ENCODE measurements at places on chromosomes 11 and 22.

DNA sequence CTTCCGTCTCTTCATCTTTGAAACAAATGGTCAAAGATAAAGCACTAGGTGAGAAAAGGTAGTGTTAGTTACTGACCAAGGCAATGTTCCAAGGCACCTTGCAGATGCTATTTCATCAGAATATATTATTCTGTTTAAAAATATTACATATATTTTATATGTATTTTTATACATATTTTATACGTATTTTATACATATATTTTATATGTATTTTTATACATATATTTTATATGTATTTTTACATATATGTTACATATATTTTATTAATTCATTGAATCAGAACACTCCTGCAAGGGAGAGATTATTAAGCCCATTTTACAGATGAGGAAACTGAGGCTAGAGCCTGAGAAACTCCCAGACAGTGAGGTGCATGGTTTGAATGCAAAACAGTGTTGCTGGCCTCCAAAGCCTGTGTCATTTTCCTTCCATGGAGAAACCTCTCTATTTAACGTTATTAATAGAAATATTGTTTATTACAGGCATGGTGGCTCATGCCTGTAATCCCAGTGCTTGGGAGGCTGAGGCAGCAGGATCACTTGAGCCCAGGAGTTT, 120.6 kb upstream of the CD82 start:
- no peak for DNase-seq

DNA sequence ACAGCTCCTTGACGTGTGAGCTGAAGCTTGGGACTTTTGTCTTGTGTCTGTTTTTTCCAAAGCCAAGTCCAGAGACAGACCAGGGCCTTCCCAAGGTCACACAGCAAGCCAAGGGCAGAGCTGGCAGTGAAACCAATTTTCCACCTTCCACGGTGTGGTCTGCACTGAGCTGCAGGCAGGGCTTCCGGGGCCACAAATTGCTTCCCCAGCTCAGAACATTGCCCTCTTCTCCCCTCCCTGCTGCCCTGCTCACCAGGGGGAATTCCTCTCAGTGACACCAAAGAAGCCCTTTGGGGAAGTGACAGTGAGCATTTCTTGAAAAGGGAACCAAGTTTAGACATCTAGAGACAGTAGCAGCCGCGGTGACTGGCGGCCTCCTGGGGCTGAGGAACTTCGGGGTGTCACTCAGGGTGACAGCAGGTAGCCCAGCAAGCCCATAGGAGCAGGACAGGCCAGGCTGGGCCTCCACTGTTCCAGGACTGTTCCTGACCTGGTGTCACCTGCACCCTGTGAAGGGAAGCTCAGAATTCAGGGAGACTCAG, 9.2 kb downstream of the FXYD2 start:
- peak; percentile 88 for DNase-seq

- no peak for DNase-seq
These were observed 191.9 kb downstream of the CEP164 start for GRCh38 chr11:117519590-117519989.

DNA sequence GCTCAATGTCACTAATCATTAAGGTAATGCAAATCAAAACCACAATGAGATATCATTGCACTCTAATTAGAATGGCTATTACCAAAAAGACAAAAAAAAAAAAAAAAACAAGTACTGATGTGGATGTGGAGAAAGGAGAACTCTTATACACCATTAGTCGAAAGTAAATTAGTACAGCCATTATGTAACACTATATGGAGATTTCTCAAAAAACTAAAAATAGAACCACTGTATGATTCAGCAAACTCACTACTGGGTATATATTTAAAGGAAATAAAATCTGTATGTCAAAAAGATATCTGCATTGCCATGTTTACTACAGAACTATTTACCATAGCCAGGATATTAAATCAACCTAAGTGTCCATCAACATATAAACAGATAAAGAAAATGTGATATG, 265.4 kb upstream of the ARHGAP20 start:
- no peak for DNase-seq

DNA sequence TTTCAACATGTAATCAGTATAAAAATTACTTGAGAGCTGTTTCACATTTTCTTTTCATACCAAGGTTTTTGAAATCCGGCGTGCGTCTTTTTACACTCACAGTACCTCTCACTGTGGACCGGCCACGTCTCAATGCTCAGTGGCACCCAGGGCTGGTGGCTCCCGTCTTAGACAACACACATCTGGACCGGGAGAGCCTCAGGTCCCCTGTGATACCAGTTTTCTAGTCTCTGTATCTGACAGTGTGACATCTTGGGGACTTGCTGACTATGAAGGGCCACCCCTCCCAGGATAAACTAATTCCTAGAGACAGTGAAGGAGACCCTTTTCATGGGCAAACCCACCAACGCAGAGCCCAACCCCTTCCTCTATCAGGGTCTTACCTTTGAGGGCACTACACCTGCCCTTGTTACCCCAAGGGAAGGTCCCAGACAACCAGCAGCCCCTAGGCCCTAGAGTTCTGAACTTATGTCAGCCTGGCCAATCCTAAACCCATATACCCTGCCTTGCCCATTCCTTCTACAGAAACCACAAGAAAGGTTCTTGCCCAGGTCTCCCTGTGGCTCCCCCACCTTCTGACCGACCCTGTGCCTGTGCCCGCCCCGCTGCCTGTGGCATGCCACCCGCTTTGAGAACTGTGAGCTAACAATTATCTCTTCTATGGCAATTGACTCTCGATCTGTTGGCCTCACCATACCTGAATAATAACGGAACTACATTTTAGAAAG, 6.1 kb upstream of the ASCL2 start:
- no peak for DNase-seq

DNA sequence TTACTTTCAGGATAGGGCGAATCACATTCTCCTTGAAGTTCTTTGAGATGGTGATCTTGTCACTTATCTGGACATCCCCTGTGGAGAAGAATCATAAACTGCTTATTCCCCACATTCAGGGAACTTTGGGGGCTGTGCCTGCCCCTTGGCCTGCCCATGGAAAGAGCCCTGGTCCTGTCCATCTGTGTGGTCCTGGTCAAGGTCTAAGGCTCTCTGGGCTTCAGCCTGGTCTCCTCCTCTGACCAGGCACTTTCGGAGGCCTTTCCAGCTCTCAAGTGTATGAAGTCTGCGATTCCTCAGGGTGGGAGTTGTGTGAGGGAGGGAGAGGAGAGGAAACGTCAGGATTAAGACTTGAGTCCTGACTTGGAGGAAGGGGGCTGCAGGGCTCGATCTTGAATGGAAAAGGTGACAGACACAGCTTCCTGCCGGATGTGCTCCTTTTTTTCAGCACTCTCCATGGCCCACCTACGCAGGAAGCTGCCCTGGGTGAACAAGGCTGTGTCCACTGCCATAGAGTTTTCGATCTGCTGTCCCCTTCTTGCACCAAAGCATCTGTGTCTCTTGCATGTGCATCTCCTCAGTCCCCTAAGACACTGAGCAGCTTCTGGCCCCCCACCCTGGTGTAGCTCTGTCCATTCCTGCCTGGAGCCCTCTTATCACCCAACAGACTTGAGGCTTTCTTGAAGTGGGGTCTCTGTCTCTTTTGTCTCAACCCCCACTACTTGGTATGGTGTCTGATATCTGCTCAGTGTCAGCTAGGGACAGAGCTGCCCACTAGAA, 50.8 kb upstream of the PHOX2A start:
- no peak for DNase-seq

- DNase-seq: peak; percentile 78
These were observed at the start of the genes POLR2L and TSPAN4 for GRCh38 chr11:842370-843002. Gene POLR2L (minus strand): TSS chr11:842529. CDS start chr11:842508, 21 bp downstream. Gene TSPAN4 (plus strand): TSS chr11:842852. CDS start chr11:850305, 7,453 bp downstream.

- DNase-seq: no peak
These were observed 14.8 kb downstream of the TMEM216 start for GRCh38 chr11:61406991-61407728.

DNA sequence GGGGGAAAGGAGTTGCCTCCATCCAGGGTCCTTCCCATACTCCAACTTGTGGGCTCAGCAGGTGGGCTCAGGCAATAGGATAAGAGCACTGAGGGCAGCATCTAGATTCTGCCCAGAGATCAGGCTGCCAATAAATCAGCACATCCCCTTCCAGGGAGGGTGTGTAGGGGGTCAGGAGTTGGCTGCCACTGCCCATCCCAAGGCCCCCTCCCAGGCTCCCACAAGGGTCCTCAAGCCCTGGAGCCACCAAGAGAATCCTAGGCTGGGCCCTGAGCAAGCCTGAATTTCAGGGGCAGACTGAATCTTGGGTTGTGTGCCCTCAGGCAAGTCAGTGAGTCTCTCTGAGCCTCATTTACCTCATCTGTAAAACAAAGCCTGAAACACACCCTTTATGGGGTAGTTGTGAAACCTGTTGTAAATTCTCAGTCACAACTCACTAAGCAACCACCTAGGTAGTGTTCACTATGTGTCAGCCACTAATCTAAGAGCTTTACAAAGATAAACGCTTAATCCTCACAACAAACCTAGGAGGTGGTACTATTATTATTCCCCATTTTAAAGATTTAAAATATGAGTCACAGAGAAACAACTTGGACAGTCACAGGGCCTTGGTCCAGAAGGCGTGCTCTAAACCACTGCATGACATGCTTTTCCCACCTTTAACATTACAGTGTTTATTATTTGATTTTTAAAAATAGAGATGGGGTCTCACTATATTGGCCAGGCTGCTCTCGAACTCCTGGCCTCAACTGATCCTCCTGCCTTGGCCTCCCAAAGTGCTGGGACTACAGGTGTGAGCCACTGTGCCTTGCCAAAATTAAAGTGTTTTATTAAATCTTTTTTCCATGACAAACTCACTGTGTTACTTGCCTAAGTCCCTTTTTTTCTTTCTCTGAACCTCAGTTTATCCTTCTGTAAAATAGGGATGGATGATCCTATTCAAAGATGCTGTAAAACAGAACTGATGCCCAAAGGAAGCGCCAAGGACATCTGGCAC, 36.2 kb downstream of the LMO1 start:
- DNase-seq: no peak

DNA sequence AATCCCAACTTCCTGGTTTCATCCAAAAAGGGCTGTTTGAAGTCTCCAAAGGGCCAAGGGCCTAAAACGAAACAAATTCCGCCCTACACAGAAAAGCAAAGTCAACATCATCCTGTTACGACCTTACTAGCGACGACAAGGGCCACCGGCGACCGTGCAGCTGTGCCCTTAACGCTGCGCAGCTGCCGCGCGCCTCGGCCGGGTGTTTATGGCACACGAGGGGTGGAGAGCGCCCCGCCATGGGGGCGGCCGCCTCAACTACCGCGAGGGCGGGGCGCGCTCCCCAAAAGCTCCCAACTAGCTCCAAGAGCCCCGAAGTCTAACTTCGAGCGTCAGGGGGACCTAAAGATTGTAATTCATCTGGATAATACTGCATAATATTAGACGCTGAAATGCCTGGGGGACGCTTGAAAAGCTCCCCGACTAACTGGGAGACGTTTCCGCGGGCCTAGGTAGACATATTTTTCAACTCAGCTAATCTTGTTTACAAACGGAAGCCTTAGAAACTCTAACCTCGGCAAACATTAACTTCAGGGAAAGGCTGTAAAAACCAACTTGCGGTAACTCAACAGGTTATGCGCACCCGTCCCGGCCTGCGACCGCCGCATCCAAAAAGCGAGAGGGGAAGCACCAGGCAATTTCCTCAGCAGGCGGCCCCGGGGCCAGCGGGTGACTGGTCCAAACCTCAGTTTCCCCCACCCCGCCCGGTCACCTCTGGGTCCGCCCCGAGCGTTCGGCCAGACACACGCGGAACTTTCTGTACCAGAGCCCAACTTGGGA, 694 bp downstream of the TMEM123 start:
- DNase-seq: peak; percentile 71

GRCh38 chr11:18668131-18668530, 30.4 kb upstream of the TMEM86A start:
- no peak for DNase-seq

DNA sequence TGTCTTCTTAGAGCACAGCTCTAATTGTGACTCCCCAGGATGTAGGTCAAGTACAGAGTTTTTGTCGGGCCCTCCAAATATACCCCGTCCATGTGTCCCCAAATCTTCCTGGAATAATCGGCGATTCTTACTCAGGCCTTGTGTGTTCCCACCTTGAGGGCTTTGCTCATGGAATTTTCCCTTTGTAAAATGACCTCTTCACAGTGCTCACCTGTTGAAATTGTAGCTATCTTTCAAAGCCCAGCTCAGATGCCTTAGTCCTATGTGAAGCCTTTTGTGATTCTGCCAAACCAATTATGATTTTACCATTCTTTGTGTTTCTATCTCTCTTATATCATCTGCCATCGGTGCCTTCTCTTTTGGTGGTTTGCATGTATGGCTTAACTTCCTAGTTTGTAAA, 30.1 kb upstream of the RAG2 start:
- DNase-seq: no peak

GRCh38 chr11:21865541-21865940, 327.3 kb upstream of the ANO5 start:
- DNase-seq: no peak

- no peak for DNase-seq
These were observed 394.7 kb downstream of the BRD1 start for GRCh38 chr22:49432897-49433443.

DNA sequence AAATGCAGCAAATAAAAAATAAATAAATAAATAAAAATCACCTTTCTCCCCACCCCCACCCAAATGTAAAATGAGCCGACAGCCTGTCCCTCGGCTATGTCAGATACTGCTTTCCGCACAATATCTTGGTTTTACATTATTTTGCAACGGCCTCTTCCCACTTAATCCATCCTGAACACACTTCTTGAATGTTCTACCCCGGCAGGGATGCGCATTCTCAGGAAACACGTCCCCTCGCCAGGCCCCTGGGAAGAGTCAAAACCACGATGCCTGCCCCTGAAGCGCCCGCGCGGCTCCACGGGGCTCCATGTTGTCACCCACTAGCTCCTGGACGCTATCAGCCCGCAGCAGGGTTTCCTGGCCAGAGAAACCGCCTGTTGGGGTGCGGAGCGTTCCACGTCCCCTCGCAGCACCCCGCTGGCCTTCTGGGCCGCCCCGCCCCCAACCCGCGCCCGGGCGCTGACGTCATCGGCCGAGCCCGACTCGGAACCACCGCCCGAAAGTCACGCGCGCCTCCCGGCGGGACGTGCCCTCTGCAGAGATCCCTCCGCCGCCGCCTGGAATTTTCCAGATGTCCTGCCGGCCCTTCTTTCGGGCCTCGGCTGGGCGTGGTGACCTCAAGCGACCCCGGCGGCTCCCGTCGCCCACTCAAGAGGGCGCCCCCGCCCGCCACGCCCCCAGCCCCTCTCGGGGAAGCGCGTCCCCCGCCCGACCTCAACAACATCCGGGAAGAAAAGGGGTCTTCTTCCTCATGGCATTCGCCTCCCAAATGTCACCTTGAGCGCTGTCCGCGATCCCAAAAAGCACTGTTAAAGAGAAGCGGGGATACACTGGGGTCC, 585 bp upstream of the NEAT1 start:
- DNase-seq: peak; percentile 96
